ENCODE measurements at places on chromosomes 5 and 9. TPM values are rescaled to one million over a fixed set of nuclear protein-coding genes. Genes with fewer than 3 reads are reported as not detected.

DNA sequence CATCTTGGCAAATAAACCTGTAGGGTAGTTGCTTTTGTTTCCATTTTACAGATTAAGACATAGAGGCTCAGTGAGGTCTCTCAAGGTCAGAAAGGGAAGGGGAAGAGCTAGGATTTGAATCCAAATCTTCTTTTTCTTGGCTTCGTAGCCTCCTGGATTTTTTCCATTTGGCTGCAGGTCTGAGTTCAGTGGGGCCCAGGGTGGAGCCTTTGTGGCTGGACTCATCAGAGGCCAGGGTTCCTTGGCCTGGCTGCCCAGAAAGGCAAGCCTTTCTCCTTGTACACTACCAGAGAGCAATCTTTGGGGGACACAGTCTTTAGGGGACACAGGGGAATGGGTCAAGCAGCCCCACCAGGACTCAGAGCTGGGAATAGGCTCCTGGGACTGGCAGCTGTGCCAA lies 10.5 kb upstream of the TRAF1 start:
- H3K27me3 ChIP-seq, result peaks cover 16% of the 10 kb centered on the region
- no peak for DNase-seq
- H3K4me1 ChIP-seq, result peaks cover 18% of the 10 kb centered on the region

GRCh38 chr9:105414947-105415661 lies 32.7 kb upstream of the FSD1L start:
- DNase-seq, result no peak
- no peaks in the 10 kb centered on the region for H3K36me3 ChIP-seq
- H3K27ac ChIP-seq, result peak overlapping the region; percentile 41
- no peaks in the 10 kb centered on the region for H3K27me3 ChIP-seq

- H3K36me3 ChIP-seq, result no peaks in the 10 kb centered on the region
- H3K27me3 ChIP-seq, result peaks cover 25% of the 10 kb centered on the region
- peaks cover 16% of the 10 kb centered on the region for H3K4me1 ChIP-seq
- peak overlapping the region; percentile 57 for H3K4me3 ChIP-seq
Measured at GRCh38 chr9:79357194-79357593, 214.6 kb upstream of the TLE4 start.

- peaks cover 2% of the 10 kb centered on the region for H3K4me1 ChIP-seq
- no peak overlapping the region for H3K27ac ChIP-seq
- H3K36me3 ChIP-seq, result no peaks in the 10 kb centered on the region
Measured at GRCh38 chr5:143251190-143251589, 152.3 kb downstream of the NR3C1 start.

DNA sequence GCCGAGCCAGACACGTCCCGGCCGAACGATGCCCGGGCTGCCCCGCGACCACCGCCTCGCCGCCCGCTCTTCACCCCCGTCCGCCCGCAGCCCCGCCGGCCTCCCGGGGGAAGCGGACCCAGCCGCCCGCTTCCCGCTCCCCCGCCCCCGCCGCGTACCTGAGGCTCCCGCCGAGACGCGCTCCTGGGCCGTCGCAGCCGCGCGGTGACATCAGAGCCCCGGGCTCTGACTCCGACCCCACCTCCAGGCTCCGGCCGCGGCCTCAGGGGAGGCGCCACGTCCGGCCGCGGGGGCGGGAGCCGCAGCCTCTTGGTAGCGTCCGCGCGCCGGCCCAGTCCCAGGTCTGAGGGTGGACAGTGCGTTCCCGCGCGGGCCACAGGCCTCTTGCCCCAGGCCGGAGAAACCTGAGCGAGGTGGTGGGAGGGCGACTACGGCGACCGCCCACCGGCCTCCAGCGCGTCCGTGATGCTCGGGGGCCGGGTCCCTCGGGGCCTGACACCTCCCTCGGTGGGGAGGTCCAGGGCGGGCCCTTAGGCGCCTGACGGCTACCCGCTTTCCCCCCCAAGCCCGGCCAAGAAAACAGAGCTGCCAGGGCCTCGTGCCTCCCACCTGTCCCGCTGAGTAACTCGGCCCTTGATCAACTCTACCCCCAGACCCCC lies at the start of gene SHROOM1:
SHROOM1 (minus strand) TSS at position 212 of the 659 bp plus-strand sequence. CDS start 4,507 bp downstream, outside the sequence.
- no peak for DNase-seq
- H3K27ac ChIP-seq, result peak within 1 kb of the TSS; percentile 72
- H3K36me3 ChIP-seq, result no peaks in the 10 kb centered on the region
- H3K4me3 ChIP-seq, result peak within 1 kb of the TSS; percentile 90
- no peaks in the 10 kb centered on the region for H3K4me1 ChIP-seq

GRCh38 chr5:88685591-88686541 lies 197.1 kb downstream of the MEF2C start:
- no peak overlapping the region for H3K4me3 ChIP-seq
- peaks cover 100% of the 10 kb centered on the region for H3K27me3 ChIP-seq
- H3K4me1 ChIP-seq, result peaks cover 5% of the 10 kb centered on the region
- no peaks in the 10 kb centered on the region for H3K36me3 ChIP-seq

DNA sequence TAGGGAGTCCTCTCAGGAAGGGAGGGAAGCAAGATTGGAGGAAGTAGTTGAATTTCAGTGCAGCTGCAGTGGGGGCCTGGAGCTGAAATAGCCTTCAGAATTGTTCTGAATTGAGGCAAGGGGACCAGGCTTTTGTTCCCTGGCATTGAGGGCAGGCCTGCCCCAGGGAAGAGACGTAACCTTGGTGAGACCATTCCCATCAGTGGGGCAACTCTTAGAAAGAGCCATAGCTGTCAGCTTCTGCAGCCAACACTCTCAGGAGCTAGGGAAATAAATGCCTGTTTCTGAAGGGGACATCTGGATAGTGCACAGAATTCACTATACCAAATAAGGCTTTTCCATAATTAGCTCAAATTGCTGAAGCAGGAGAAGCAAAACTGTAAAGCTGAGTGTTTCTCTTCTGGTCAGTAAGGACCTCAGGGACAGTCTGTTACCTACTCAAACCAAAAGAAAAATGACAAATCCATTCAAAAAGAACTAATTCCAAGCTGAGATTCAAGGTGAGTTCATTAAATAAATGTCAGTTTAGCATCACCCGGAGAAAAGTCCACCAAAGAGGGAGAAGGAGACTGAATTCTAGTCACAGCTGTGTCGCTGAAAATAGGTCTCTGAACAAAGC lies 44.0 kb downstream of the LYRM7 start:
- peaks cover 18% of the 10 kb centered on the region for H3K4me1 ChIP-seq
- DNase-seq, result no peak
- no peak overlapping the region for H3K4me3 ChIP-seq
- no peaks in the 10 kb centered on the region for H3K36me3 ChIP-seq
- H3K27ac ChIP-seq, result no peak overlapping the region

GABRA1 gene
- total RNA-seq, result 1.8 TPM

DNA sequence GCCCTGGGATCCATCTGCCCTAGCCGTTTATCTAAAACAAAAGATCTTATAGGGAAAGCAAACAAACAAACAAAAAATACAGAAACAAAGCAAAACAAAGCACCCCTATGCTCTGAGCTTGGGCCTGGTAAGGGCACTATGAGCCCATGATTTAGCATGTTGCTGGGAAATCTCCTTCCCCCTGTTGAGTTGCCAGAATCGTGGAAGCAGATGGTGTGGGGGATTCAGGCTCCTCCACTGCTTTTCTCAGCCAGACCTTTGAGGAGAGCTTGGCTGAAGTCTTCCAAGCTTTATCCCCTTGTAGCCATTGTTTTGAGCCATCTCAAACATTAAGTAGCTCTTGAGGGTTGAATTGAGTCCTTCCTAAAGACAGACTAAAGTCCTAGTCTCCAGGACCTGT lies 29.9 kb downstream of the TMC1 start:
- H3K27ac ChIP-seq, result no peak overlapping the region
- no peaks in the 10 kb centered on the region for H3K36me3 ChIP-seq
- H3K27me3 ChIP-seq, result no peaks in the 10 kb centered on the region
- no peak for DNase-seq
- no peak overlapping the region for H3K4me3 ChIP-seq

Data from type B pancreatic cell (in vitro differentiated cells).